Natural killer cell (primary cell): ENCODE measurements at places on chromosomes 11 and 22.

- DNase-seq: no peak
Observed at GRCh38 chr22:49763696-49764095, 64.0 kb downstream of the BRD1 start.

DNA sequence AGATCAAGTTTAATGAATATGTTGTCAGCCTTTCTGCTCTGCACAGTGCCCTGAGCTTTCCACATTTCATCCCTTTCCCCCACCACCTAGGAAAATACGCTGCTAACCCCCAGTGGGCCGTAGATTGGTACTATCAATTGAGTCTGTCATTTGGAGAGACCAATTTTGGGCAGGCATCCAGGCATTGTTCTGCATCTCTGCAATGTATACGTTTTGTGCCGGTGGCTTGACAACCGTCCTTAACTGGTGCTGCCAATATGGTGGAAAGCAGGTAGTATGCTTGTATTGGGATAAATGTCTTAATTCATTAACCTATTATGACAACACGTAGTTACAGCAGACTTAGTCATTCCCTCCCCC, 1.3 kb downstream of the ELMOD1 start:
- peak; percentile 18 for DNase-seq

GRCh38 chr11:20156280-20156875, 3.9 kb downstream of the DBX1 start:
- DNase-seq: peak; percentile 80

DNA sequence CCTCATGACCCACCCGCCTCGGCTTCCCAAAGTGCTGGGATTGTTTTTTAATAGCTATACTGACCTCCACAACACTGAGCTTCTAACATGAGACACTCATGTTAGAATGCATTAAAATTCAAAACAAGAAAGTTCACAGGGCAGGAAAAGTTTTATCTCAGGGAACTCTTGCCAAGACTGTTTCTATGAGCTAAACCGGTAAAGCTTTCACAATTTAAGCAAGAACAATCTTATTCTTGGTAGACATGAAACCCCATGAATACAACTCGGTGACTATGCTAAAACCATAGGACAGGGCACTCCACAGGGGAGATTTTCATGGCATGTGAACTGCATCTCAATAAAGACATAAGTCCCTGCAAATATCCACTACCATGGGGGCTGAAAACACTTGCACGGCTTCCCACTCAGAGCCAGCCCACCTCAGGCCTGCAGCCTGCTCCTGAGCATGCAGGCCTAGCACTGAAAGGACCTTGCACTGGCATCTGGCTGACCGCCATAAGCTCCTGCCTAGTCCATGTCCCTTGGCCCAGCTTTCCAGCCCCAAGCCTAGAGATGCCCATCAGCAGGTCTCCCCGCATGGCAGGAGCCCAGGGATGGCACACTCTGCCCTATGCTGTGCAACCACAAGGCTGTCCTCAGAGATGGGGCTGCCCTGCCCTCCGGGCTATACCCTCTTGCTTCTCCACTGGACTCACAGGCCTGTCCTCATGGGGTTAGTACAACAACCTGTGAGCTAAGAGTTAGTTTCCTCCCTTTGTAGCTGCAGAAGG, 58.4 kb downstream of the DGCR2 start:
- DNase-seq: no peak

GRCh38 chr22:36921309-36922104, 8.1 kb downstream of the CSF2RB start:
- DNase-seq: no peak

DNA sequence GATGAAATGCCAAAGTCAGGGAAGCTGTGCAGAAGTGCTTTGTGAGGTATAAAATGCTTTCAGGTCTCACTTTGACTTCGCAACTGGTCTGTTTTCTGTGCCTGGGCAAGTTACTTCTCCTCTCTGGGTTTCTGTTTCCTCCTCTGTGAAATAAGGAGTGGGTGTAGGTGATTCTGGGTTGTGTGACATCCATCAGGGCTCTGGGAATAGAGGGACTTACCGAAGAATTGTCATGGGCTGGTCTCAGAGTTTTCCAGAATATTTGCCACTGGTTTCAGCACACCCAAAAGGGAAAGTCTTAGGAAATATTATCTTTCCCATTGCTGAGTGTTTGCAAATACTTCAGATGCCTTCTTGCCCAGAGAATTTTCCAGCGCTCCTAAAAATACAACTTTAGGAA, 118.4 kb downstream of the KIAA1671 start:
- peak; percentile 39 for DNase-seq

GRCh38 chr22:47011131-47011858, 248.8 kb downstream of the TBC1D22A start:
- no peak for DNase-seq

DNA sequence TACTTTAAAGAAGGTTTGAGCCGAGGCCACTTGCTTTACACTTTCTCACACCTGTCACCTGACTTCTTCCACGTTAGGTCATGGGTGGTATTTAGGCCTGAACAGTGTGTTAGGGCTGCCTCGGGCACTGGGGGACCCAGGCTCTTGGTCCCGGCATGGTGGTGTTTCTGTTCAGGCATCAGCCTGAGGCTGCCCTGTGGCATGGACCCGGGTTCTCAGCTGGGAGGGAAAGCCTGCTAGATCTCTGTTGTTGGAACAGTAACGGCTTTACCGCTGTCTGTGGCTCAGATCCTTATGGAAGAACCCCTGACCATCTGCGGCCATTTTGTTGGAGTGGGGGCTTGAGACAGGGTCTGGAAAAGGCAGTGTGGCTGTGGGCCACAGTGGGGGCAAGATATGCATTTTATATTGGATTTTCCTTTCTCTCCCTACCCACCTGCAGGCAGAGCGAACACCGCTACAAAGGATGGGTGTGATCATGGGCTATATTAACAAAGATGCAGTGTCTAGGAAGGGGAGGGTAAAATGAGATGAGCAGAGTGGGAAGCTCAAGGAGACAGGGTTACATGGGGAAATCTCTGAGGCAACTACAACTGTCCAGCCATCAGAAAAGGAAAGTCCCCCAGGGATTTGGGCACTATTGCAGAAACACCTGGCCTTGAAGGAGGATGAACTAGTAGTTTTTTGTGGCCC, 1.6 kb upstream of the KCNJ11 start:
- DNase-seq: no peak

DNA sequence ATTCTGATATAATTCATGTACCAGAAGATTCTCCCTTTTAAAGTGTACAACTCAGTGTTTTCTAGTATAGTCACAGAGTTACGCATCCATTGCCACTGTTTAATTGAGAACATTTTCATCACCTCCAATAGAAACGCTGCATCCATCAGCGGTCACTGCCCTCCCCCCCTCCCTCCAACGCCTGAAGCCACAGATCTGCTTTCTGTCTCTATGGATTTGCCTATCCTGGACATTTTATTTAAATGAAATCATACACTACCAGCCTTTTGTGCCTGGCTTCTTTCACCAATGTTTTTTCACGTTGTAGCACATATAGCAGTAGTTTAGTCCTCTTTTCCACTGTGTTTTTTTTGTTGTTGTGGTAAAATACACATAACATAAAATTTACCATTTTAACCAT, 22.8 kb downstream of the TCP11L1 start:
- DNase-seq: no peak

DNA sequence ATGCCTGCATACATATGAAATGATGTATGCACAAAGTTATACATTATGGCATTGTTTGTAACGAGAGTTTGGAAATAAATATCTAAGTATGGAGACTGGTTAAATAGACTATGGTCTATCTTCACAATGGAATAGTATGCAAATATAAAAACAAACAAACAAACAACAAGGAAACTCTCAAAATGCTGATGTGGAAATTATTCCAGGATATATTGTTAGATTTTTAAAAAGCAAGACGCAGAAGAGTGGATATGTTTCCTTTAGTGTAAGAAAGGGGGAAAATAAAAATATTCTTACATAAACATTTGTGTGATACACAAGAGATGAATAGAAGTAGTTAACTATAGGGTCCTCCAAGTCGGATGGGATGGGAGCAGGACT, 10.8 kb upstream of the CRKL start:
- no peak for DNase-seq

DNA sequence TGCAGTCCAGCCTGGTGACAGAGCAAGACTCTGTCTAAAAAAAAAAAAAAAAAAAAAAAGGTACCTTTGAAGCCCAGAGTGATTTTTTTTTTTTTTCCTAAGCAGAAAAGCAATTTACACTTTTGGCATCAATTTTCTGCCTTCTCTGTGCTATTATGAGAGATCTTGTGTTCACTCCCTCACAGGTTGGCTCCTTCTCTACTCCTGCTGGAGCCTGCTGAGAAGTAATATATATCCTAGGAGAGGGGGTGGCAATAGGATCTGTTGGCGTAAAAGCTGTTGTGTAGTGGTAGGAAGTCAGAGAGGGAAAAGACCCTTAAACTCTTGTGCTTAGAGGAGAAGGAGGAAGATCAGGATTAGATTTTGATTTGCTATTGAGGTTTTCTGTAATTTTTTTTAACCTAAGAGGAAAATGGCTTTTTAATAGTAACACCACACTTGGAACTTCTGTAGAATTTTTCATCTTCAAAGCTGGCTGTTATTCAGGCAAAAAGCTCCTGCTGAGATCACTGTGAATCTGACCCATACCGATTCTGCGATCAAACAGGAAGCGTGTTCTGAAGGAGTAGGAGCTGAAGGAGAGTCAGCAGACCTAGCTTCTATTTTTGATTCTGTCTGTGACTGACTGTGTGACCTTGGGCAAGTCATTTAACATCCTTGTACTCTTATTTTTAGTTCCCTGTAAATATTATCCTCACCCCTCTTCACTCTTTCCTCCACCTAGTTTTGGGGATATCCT, 77.7 kb downstream of the TRIM44 start:
- no peak for DNase-seq

DNA sequence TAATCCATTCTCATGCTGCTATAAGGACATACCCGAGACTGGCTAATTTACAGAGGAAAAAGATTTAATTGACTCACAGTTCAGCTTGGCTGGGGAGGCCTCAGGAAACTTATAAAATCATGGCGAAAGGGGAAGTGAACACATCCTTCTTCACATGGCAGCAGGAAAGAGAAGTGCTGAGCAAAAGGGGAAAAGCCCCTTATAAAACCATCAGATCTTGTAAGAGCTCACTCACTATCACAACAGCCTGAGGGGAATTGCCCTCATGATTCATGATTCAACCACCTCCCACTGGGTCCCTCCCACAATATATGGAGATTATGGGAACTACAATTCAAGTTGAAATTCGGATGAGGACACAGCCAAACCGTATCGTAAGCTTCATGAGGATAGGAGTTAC, 3.8 kb upstream of the CYB5R2 start:
- no peak for DNase-seq

GRCh38 chr11:33388793-33389525, 131.8 kb downstream of the HIPK3 start:
- DNase-seq: no peak

- DNase-seq: no peak
Observed at GRCh38 chr22:21960200-21961126, 7.8 kb upstream of the PPM1F start.

DNA sequence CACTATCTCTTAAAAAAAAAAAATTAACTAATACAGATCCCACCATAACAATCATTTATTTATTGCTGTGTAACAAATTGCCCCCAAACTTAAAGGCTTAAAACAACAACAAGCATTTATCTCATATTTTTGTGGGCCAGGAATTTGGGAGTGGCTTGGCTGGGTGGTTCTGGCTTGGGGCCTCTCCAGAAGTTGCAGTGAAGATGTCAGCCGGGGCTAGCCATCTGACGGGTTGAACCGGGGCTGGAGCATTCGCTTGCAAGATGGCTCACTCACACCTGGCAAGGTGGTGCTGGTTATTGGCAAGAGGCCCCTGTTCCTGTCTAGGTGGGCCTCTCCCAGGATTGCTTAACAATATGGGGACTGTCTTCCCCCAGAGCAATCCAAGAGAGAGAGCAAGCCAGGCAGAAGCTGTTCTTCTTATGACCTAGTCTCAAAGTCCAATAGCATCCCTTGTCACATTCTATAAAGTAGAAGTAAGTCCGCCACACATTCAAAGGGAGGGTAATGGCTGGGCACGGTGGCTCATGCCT, 29.5 kb downstream of the ACO2 start:
- DNase-seq: no peak

DNA sequence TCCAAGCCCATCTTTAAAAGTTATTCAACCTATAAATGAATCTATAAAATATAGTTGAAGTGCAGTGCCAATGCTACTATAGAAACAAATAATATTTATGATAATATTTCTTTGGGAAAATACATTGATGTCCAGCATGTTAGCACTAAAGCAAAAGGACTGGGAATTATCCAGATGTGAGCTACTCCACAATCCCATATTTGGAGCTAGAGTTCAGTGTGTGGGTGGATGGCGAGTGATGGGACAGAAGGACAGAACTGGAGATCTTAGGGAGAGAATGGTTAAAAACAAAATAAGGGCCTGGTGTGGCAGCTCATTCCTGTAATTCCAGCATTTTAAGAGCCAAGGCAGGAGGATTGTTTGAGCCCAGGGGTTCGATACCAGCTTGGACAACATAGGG, 216.8 kb downstream of the TMEM135 start:
- no peak for DNase-seq

DNA sequence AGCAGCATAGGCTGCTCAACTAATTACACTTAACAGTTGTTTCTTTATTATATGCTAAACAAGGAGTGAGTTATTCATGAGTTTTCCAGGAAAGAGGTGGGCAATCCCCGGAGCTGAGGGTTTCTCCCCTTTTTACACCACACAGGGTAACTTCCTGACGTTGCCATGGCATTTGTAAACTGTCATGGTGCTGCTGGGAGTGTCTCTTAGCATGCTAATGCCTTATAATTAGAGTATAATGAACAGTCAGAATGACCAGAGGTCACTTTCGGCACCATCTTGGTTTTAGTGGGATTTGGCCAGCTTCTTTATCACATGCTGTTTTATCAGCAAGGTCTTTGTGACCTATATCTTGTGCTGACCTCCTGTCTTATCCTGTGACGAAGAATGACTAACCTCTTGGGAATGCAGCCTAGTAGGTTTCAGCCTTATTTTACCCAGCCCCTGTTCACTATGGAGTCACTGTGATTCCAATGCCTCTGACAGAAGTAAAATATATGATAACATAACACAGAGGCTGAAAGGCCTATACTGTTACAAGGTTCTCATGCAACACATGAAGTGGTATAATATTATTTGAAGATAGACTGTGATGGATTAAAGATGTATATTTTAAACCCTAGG, 41.3 kb upstream of the RDX start:
- DNase-seq: peak; percentile 18
